ENCODE measurements at places on chromosomes 6 and 20. TPM values are rescaled to one million over a fixed set of nuclear protein-coding genes. Genes with fewer than 3 reads are reported as not detected.
A peak's percentile ranks its signal among the peaks of the same experiment; 100 is the strongest.

BMP7 gene
- polyA plus RNA-seq, result 5.0 TPM

DNA sequence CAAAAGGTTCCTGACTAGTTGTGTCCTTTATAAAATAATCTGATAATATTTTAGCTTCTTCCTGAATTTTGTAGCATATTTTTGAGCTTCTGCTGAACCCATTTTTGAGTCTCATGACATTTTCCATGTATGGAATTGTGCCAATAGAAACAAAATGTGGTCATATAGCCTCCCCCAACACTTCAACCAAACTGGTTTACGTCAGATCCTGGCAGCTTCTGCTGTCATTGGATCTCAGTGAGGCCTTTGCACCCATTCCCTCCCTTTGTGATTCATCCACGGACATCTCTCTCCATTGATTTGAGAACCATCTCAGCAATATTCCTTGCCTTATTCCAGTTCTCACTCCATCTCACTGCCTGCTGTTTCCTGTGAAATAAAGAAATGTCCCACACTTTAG lies 166.0 kb upstream of the PROKR2 start:
- no peak for DNase-seq

PTCHD4 gene
- polyA plus RNA-seq, result 10.9 TPM

ULBP2 gene
- 0.43 TPM for polyA plus RNA-seq

DDR1 gene
- polyA plus RNA-seq, result 112 TPM

DNA sequence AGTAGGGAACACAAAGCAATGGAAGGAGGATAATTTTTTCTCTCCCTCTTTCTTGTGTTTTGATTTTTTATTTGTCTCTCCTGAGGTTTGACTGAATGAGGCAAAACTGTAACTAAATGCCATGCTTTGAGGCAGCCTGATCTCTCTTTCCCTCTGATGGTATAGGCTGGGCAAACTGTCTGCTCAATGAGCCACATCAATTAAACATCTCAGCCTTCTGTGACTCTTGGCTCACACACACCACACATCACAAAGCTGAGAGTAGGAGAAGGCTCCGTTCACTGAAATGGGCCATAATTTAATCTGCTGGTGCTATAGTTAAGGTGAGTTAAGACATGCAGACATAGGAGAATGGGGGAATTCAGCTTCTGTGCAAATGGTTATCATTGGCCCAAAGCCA lies 28.1 kb upstream of the SCGN start:
- no peak for DNase-seq

- no peak for DNase-seq
Measured at GRCh38 chr20:59817406-59817805, 116.0 kb downstream of the SYCP2 start.

CCM2L gene
- 4.2 TPM for polyA plus RNA-seq

DNA sequence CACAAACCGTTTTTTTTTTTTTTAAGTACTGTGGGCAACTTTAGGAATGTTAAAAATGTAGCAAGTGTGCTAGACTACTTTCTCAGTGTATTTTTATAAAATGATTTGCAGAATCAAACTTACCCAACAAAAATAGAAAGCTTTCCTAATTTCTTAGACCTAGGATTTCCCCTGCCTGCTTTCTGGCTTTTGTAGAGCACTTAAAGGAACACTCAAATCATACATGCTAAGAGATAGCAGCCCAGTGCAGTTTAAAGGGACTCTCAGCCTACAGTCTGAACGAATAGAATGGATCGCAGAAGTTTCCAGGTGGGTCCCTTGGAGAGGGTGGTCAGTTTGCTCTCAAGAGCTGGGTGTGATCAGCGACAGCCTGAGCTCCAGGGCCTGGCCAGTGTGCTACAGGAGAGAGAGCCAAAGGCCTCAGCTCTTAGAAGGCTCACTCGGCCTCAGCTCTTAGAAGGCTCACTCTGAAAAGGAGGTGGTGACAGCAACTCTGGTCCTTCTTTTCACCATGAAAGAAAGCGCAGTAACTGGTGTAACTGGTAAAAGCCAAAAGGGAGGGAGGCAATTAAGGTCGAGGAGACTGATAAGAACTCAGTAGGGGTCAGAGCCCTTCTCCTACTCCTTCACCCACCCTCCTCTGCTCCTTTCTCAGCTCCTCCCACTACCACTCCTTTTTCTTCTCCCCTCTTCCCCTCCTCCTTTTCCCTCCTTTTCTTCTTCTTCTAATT lies 142.4 kb downstream of the ZFP64 start:
- no peak for DNase-seq

DNA sequence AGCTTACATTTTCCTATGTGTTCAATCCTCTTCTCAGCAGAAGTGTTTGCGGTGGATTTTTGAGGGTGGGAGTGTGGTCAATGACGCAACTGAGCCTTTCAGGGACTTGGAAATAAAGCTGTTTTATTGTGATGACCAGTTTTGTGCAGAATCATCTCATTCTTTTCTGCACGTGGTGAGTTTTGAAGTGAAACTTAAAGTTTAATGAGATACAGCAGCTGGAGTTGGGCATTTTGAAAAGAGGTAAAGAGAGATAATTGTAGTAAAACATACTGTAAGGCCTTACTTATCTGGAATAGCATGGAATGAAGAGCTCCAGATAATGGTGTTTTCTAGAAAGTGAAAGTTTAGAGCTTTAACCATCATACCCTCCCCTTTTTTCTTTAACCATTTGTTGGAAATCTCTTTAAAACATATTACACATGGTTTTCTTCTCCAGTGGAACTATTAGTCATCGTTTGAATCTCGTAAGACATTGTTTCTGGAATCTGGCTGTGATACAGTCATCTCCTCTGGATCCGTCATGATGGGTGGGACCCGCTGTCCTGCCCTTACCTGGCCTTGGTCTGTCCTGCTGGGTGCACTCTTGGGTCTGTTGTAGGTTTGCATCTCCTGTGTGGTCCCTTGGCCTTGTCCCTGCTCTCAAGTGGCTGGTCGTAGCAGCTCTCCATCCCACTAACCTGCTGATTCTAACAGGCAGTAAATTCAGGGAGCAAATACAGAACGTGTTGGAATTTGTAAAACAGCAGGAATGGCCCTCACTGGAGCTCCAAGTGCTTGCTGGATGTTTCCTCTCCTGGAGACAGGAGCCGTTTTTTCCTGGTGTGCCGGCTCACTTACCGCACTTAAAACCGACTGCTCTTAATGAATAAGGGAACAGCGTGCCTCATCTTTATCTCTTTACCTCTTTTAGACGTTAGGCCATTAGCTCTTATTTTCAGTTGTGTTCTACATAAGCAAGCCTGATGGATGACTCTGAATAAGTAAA lies 29.8 kb downstream of the UST start:
- peak; percentile 79 for DNase-seq

APMAP gene
- 46.5 TPM for polyA plus RNA-seq

- DNase-seq, result no peak
Measured at GRCh38 chr6:89564752-89565427, 73.7 kb downstream of the LYRM2 start.

DNA sequence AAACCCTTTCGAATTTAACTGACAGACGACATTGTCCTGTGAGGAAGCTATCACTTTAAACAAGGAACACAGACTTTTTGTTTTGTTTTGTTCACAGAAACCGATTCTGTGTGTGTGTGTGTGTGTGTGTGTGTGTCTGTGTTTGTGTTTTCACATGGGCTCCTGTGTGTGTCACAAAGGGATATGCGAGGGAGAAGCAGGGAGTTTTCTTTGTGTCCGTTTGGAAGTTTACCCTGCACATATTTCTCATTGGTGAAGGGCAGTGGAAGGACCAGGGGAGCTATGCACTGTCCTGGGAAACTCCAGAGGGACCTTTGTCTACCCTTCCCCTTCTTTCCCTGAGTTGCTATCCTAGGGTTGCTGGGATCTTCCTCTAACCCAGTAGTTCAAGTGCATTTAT lies 17.7 kb downstream of the POM121L2 start:
- DNase-seq, result no peak

DNA sequence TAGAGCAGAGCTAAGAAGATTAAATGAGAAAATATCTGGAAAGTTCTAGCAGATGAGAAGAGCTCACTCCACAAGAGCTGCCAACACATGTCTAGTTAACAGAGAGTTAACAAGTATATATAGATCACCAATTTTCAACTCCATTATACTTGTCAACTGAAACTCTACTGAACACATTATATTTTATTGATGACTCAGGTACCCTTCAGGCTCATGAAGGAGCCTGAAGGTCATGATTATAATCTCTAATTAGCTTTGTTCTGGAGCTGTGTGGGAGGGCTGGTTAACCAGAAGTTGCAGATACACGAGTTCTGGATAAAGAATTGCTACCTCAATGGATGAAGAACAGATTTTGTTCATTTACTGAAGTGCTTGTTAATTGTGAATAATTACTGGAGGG lies 42.1 kb upstream of the PTPRT start:
- DNase-seq, result no peak

FAM50B gene
- 5.5 TPM for polyA plus RNA-seq

- DNase-seq, result no peak
Measured at GRCh38 chr20:32898729-32899128, 40.0 kb downstream of the EFCAB8 start.

CLVS2 gene
- 0.74 TPM for polyA plus RNA-seq

DNA sequence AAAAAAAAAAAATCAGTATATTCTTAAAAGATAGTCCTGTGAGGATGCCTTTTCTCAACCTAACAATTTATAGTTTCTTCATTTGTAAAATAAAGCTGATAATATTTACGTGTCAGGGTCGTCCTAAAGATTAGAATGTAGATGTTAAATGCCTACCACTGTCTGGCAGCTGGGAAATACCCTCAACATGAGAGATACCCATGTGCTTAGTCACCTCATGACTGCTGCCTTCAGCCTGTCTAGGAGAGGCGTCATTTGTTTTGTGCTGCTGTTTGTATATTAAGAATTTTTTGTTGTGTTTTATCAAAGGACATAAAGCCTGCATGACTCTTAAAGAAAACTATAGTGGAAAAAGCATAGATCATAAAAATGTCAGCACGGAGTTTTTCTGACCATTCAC lies 9.5 kb downstream of the FAM120B start:
- DNase-seq, result no peak

PRRT1 gene
- not detected for polyA plus RNA-seq

C20orf141 gene
- polyA plus RNA-seq, result not detected

DNA sequence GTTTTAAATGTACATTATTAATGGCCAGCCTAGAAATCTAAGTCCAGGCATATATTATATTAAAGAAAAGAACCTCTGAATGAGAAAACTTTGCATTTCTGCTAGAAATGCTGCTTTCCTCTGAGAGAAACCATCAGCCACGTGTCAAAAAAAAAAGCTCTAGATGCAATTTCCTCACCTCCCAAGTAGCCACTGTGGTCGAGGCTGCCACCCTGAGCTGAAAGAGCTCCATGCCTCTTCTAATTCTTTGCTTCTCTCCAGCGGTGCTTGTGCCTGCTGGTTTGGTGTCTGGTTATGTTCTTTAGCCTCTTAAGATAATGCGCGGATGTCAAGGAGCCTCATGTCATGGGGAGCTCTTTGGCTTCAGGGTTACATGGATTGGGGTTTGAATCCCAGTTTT lies 316.0 kb downstream of the TFAP2C start:
- DNase-seq, result no peak

DNA sequence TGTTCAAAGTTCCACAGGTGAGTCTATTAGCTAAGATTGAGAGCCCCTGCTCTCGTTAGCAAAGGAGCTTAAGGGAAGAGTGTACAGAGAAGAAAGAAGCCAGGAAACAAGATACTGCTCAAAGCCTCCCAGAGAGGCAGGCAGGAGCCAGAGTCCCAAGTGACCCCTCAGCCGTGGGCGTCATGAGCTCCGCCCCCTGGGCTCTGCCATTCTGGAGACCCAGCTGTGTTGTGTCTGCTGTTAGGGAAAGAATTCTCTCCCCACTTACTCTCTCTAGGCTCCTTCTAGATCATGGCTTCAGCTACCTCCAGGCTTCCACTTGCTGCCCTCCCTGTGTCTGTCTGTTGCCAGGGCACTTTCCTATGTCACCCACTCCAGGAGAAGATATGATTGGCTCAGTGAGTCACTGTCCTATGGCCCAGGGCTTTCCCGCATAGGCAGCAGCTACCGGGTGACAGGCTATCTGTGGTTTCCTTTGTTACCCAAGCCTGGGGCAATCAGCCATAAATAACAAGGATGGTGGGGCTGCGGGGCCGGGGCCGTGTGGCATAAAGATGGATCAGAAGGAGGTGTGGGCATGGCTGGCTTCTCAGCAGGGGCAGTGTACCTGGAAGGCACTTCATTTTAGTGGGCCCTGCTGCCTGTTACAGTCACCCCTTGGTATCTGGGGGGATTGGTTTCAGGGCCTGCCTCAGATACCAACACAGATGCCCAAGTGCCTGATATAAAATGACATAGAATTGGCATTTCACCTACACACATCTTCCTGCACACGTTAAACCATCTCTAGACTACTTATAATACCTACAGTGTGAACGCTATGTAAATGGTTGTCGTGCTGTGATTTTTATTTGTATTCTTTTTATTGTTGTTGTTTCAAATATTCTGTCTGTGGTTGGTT lies 118.9 kb downstream of the ARMC2 start:
- no peak for DNase-seq

DNA sequence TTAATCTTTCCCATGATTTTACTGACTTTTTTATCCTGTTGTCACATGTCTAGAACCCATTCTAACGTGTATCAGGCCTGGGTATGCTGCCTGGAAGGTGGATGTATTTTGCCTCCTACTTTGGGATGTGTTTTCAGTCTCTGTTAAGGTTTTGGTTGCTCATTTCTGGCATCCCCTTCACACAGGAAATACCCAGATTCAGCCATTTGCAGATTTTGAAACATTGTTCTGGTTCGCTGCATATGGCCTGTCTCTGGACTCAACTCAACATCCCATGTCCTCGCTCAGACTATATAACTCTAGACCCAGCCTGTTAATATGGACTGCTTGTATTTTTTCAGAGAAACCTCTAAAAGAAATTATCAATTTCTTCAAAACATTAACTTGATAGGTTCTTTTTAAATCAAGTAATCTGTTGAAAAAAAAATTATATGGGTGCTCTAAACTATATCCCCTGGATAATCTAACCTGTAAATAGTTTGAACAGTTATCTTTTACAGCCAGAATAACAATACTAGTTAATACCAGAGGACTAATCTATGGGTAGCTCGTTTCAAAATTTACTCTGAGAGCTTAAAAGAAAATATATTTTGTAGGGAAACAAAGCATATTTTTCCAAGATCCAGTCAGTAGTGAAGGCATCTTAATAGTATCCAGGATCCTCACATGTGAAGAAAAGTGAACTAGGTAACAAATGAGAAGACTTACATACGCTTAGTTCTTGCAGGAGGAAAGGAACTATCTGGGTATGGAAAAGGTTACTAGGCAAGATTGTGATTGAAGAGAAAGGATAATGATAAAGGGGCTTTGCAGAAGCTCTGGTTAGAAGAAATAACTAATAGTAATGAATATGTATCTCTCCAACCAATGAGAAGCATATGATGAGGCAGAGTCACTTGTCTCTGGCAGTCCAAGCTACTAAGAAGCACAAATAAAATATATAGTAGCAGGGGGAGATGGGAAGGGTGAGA lies 23.4 kb upstream of the HLA-DQB1 start:
- DNase-seq, result no peak

KCNS1 gene
- not detected for polyA plus RNA-seq

ECHDC1 gene
- 80.1 TPM for polyA plus RNA-seq

- DNase-seq, result no peak
Measured at GRCh38 chr20:45311589-45312211, 3.6 kb upstream of the MATN4 start.

FAM217A gene
- polyA plus RNA-seq, result not detected

All from muscle of arm (tissue), 14 donors.